ENCODE measurements at places on chromosomes 1 and 21.

DNA sequence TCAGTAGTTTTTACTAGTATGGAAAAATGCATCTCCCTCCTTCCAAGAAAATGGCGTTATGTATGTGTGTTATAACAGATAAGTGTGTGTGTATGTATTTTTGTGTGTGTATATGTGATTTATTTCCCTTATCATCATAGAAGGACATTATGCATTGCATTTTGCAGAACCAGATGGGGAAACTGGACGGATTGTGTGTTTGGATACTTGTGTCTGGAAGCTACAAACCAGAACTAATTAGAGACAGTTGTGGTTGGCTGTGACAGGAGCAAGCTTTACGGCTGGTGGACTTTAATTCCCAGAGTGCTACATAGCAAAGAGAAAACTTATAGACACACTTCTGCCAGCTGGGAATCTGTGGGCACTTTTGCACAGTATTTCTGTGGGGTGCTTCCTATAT is 162.5 kb downstream of the RWDD3 start:
- no peak for DNase-seq

DNA sequence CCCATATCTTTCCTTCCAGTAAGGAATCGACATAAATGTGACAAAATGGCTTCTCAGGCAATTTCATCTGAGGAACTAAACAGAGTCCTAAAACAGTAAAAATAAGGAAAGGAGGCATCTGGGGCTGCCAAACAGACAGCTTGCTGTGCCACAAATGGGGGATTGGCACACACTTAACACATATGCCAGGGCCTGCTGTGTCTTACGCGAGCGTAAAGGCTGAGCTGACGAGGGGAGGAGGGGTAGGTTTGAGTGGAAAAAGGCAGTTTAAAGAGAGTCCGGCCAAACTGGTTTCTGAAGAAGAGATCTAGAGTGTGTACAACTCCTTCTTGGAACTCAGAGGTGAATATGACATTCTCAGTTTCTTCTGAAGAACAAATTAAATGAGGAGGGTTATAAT is 244.1 kb upstream of the MAP1LC3C start:
- DNase-seq: no peak

- DNase-seq: no peak
These were observed 19.5 kb downstream of the IFFO2 start for GRCh38 chr1:18936814-18937481.

DNA sequence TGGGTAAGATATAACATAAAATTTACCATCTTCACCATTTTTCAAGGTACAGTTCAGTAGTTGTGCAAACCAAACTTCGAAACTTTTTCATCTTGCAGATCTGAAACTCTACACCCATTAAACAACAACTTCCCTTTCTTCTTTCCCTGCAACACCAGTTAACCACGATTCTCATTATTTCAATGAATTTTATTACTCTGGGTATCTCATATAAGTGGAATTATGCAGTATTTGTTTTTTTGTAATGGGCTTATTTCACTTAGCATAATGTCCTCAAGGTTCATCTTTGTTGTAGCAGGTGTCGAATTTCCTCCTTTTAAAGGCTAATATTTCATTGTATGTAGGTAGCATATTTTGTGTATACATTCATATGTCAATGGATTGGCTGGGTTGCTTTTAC is 146.1 kb downstream of the SPATA46 start:
- no peak for DNase-seq

- no peak for DNase-seq
These were observed 98.6 kb downstream of the TBX19 start for GRCh38 chr1:168379104-168379860.

GRCh38 chr1:25502957-25503356 is 40.4 kb upstream of the LDLRAP1 start:
- DNase-seq: no peak

Measured in CD4-positive, alpha-beta T cell treated with Interleukin-15 for 4 hours (primary cell).